Activated effector memory CD4-positive, alpha-beta T cell treated with Interleukin-2 at 50 U/mL for 16 hours (primary cell): ENCODE measurements at places on chromosomes 13 and 19.

DNA sequence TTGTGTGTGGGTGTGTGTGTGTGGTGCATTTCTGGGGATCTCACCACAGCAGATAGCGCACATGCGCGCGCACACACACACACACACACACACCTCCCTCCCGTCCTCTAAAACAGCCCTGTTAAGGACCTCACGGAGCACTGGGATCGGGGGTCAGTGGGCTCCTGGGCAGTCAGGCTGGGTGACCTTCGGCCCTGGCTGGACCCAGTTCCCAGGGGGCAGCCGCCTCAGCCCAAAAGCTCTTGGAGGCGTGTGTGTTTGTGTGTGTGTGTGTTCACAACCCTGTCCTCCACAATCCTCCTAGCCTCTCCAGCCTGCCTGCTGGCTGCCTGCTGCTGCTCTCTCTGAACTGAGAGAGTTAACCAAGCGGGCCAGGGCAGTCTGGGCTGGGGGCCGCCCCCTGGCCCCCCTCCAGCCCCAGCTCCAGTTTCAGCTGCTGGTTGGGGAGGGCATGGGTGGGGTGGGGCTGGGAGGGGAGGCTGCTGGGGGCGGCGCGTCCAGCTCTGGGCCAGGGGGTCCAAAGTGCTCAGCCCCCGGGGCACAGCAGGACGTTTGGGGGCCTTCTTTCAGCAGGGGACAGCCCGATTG is at the start of gene FXYD1:
Gene FXYD1, plus strand, starts transcription at position 520 of the 588 bp plus-strand sequence. CDS start 1,256 bp downstream, outside the sequence.
- no peak for DNase-seq

DNA sequence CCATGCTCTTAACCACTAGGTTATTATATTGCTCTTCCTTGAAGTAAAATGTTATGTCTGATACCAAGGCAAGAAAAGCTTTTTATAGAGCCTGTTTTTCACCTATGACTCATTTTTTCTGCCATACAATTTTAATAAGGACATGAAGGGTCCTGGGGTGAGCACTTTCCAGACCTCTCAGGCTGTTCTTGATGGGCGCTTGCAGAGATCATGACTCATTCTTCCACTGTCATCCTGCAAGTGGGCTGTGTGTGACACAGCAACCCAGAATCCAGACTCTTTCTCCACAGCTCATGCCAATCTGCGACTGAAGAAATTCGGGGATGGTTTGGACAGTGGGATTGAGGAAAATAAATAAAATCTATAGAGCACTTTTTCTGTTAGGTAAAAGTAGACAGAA is 506.7 kb upstream of the NBEA start:
- DNase-seq = no peak

DNA sequence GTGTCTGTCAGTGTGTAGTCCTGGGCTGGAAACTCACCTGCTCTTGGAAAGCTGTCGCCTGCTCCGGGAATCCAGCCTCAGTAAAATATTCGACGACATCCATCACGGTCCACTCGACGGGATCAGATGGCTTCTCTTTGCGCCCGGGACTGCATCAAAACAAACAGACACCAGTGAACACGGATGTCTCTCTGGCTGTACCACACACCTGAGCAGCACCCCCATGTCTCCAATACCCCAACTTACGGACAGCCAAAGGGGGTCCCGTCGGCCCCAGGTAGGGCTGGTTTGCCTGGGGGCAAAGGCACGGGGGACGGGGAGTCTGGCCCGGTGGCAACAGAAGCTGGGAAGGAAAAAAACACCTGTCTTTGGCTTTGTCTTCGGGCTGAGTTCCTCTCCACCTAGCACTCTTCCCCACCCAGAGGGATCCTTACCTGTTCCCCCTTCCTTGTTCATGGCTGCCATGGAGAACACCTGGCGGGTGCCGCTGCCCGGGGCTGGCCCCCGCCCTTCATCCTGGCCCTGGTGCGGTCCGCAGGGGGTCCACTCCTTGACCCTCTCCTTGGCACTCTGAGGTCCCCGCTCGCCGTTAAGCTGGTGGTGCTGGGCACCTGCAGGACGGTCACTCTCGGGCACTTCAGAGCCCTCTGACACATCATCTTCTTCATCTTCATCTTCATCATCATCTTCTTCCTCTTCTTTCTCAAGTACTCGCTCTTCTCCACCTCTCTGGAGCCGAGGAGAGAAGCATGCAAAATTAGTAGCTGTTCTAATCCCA is 1.7 kb downstream of the SAMD1 start:
- no peak for DNase-seq

DNA sequence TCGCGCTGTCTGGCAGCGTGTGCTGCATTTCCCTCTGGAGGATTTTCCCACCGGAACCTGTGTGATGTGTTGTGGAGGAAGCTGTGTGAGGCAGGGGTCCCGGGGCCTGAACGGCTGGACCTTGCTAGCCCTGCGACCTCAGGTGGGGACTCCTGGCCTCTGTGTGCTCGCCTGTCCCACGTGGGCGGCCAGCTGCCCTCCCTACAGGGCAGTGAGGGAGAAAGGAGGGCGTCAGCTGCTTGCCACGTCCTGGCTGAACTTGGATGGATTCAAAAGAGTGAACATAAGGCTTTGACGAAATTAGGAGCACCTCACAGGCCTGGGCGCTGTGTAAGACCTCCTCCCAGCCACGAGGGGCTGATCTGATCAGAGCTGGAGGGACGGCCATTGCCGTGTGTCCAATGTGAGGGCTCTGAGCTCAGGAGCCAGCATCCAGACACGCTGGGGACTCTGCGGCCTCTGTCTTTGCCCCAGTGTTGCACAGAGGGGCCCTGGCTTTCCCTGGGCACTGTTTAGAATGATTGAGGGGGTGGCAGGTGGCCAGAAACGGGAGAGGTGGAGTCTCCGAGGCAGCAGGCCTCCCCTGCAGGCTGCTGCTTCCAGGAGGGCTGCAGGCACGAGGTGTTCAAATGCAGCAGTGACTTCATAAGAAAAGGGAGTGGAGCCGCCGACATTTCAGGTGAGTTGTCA is 13.0 kb downstream of the TFDP1 start:
- no peak for DNase-seq

- no peak for DNase-seq
Observed at GRCh38 chr13:28725046-28725610, 6.4 kb upstream of the SLC46A3 start.

DNA sequence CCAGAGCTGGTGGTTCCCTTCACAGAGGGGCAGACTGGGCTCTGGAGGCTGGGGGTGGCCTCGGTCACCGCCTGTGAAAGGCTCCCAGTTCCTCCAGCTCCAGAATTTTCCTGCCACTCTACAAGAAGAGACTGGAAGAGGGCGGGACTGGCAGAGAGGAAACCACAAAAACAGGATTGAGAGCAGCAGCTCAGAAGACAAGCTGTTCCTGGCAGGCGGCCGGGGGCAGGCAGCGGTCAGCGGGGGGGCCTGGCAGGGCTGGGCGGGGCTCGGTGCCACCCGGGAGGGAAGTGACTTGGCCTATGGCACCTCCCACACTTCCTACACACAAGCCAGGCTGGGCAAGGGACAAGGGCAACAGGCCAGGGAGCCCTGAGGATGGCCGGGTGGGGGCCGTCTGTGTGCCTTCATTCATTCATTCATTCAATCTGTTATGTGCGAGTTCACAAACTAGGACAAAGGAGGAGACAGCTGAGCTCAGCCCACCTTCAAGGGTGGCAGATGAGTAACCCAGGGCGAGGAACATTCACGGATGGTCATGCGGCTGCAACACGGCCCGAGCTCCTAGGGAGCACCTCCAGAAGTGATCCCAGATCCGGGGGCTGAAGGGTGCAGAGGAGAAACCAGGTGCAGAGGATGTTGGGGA is 16.9 kb upstream of the BTBD2 start:
- DNase-seq = peak; percentile 42

DNA sequence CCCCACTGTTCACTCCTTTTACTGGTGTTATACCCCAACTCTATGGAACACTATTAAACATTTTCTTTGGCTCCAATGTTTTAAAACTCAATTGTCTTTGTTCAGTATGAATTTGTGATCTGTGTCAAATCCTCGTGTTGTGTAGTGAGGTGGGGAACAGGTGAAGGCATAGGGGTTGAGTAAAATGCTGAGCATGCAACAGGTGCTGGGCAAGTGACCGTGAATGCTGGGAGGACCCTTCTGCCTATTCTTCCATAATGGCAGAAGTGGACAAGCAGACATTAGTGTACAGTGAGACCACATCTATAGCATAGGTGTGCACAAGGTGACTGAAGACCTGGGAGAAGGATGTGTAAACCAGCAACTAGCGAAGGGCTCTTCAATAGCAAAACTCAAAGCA is 1188.0 kb downstream of the UQCRFS1 start:
- no peak for DNase-seq

- no peak for DNase-seq
Observed at GRCh38 chr13:40379794-40380578, 286.5 kb downstream of the FOXO1 start.

DNA sequence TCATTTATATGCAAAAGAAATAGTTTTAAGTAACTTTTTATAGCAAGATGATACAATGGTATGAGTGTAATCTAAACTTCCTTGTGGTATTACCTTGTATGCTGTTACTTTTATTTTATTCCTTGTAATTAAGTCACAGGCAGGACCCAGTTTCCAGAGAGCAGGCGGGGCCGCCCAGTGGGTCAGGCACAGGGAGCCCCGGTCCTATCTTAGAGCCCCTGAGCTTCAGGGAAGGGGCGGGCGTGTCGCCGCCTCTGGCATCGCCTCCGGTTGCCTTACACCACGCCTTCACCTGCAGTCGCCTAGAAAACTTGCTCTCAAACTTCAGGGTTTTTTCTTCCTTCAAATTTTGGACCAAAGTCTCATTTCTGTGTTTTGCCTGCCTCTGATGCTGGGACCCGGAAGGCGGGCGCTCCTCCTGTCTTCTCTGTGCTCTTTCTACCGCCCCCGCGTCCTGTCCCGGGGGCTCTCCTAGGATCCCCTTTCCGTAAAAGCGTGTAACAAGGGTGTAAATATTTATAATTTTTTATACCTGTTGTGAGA is 10.2 kb downstream of the PLPPR3 start:
- no peak for DNase-seq
